Brain (organoid and tissue), 16 donors: ENCODE measurements at places on chromosomes 1 and 21. TPM values are rescaled to one million over a fixed set of nuclear protein-coding genes. Genes with fewer than 3 reads are reported as not detected.

- DNase-seq: no peak
These were observed 1.5 kb upstream of the PPP1R15B start for GRCh38 chr1:204413170-204413535.

DNA sequence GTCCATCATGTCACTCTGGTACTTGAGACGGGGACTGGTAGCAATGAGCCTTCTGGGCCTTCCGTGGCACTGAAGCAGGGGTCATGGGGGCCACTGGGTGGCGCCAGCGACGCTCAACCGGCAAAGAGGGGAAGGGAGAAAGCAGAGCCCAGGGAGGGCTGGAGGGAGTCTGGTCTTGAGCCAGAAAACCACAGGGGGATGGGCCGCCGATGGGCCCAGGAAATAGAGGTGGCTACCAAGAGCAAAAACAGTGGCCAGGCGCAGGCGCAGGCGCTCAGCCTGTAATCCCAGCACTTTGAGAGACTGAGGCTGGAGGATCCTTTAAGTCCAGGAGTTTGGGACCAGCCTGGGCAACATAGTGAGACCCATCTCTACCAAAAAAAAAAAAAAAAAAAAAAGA lies 21.8 kb downstream of the EXOC8 start:
- no peak for DNase-seq

DNA sequence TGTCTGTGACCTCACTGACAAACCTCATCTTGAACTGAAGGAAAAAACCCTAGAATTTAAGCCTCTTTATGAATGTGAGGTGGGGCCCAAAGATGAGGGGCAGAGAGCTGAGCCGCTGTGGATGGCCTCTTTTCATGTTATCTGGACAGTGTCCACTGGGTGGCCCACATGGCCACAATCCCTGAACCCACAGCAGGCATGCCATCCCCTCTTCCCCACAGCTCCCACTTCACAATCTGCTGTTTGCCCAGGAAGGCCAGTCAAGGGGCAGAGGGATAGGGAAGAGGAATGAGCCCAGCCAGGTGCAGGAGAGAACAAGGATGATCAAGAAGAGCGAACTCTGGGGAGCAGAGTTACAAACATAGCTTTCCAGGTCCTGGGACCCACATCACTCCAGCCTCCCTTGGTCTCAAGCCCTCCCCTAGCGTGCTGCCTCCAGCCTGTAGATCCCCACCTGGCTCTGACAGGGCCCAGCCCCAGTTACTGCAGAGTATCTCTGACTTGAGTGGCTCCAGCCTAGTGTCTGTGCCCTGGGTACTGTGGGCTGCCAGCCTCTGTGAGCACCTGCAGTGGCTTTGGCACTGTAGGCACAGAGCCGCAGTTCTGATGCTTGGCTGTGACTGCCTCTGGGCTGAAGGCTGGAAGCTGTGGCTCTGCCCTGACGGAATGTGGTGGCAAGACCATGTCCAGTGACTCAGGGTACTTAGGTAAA lies 1.9 kb upstream of the SLFNL1 start:
- no peak for DNase-seq

DNA sequence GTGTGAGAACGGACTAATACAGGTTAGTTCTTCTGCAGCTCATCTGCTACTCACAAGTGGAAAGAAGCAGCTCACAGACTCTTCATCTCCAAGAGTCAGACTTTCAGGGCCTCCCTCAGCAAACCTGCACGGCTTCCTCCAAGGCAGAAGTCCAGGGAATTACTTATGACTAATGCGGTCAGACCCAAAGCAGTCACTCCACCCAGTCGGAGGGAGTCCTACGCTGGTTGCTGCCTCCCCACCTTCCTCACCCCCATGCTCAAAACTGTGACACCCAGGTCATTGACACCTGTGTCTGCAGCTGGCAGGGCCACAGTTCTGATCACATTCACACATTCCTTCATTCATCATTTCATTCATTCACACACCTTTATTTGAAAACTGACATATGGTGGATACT lies 38.4 kb upstream of the PRDM2 start:
- DNase-seq: no peak

DNA sequence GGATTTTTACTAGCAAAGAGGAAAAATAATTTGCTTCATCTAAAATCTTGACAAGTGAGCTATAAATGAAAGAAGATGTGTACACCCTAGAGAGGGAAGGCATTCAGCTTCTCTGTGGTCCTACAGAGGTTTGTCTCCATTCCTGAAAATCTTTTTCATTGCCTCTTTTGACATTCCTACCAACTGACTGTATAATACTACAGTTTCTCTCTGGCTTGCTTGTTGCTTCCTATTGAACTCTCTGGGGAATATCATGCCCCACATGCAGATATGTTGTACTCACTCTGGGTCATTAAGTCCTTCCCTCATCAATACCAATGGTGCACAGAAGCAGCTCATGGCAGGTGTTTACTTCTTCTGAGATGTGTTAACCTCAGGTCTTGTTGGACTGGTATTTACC lies 371.2 kb upstream of the PLXNA2 start:
- no peak for DNase-seq

The MSH4 gene
- not detected for polyA plus RNA-seq

The FCRL1 gene
- polyA plus RNA-seq: not detected

The CLDN8 gene
- not detected for polyA plus RNA-seq
